ENCODE measurements at places on chromosomes 3 and 15. TPM values are rescaled to one million over a fixed set of nuclear protein-coding genes. Genes with fewer than 3 reads are reported as not detected.

The CLDN1 gene
- total RNA-seq, result 0.27 TPM

The CCDC174 gene
- total RNA-seq, result 16.6 TPM

The SLC22A14 gene
- total RNA-seq, result not detected

The PPP1R14D gene
- not detected for total RNA-seq

The LARP6 gene
- total RNA-seq, result 16.9 TPM

The REC114 gene
- not detected for total RNA-seq

The DPPA2 gene
- not detected for total RNA-seq

The RPL39L gene
- total RNA-seq, result 16.8 TPM

The GUCA1C gene
- not detected for total RNA-seq

The C3orf22 gene
- not detected for total RNA-seq

The NCEH1 gene
- 20.5 TPM for total RNA-seq

The VPS39 gene
- 56.7 TPM for total RNA-seq

The CTXN2 gene
- 0.14 TPM for total RNA-seq

All from endothelial cell of umbilical vein (primary cell).